Activated T-cell treated with anti-CD3 and anti-CD28 coated beads for 24 hours (primary cell): ENCODE measurements at places on chromosomes 7 and 10.

DNA sequence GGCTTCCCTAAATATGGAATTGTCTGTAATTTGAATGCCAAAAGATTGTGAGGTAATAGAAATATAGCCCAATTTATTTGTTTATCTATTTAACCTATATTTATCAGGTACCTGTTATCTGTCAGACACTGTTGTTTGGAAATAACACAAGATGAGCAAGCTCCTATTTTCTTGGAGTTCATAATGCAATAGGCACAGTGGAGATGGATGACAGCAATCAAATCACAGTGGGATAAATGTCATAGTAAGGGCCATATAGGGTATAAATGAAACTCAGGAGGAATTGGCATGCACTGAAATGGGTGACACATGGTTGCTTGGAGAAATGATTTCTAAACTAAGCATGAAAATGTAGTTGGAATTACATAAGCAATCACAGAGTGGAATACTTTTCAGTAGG lies 761.8 kb upstream of the MBL2 start:
- no peak for DNase-seq

GRCh38 chr10:127267442-127267841 lies 71.1 kb upstream of the INSYN2A start:
- DNase-seq = no peak

DNA sequence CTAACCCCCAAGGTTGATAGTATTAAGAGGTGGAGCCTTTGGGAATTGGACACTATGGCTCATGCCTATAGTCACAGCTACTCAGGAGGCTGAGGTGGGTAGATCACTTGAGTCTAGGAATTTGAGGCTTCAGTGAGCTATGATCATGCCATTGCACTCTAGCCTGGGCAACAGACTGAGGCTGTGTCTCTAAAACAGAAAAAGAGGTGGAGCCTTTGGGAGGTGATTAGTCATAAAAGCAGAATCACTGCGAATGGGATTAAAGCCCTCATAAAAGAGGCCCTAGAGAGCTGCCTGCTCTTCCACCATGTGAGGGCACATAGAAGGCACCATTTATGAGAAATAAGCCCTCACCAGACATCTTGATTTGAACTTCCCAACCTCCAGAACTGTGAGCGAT lies 81.9 kb downstream of the SKAP2 start:
- DNase-seq = no peak

GRCh38 chr7:37433166-37433565 lies 15.5 kb downstream of the ELMO1 start:
- DNase-seq = no peak

DNA sequence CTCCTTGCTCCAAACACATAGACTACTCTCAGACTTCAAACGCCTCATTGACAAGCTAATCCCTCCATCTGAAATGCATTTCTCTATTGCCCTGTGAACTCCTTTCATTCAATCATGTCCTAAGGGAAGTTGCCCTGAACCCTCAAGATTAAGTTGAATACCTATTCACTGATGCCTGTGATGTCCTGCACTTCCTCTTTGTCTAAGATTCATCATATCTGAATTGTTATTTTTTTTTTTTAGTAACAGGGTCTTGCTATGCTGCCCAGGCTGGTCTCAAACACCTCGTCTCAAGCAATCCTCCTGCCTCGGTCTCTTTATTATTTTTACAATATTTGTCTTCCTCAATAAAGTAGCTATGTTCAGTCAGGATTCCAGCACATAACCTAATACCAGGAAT lies 3.2 kb downstream of the PSMA2 start:
- DNase-seq = no peak

GRCh38 chr7:18177815-18178660 lies 150.4 kb upstream of the PRPS1L1 start:
- no peak for DNase-seq

GRCh38 chr10:19719284-19719683 lies 96.9 kb upstream of the PLXDC2 start:
- no peak for DNase-seq

- DNase-seq = no peak
These were observed 128.0 kb downstream of the MAD1L1 start for GRCh38 chr7:2104716-2105115.

DNA sequence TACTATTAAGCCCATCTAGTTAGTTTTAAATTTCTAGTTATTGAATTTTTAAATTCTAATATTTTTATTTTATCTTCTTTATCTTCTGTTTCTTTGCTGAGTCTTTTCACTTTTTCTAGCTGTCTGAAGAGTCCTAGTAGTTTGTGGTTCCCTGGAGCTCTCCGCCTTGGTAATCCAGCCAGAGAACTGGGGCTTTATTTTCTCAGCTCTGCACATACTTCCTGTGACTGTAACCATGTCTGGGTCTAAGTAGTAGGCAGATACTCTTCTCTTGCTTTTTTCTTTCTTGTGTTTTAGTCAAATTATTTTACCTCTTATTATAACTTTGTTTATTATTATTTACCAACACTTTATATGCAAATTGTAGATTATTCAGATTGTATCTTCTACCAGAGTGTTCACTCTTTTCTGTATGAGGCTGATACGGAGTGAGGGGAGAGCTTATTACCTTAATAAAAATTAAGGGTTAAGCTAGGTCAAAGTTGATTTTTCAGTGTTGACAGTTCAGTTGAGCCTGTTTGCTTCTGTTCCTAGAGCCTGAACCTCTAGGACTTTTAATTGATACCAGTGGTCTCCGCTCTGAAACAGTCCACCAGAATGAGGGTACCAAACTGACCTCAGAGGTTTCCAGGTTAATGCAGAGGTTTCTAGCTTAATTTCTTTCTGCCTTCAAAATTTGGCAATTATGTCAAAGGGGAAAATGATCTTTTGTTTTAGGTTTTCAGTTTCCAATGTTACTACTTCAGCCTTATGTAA lies 155.4 kb downstream of the ADK start:
- no peak for DNase-seq

DNA sequence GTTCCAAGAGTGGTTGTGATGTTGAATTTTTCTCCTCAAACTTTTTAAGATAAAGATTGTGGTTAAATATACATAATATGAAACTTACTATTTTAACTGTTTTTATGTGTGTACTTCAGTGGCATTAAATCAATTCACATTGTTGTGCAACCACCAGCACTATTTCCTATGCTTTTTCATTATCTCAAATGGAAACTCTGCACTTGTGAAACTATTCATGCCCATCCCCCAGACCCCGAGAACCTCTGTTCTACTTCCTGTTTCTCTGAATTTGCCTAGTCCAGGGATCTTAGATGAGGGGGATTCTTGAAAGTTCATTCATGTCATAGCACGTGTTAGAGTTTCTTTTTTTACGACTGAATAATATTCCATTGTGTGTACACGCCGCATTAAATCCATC lies 67.0 kb downstream of the WDR37 start:
- no peak for DNase-seq

- no peak for DNase-seq
These were observed 85.1 kb downstream of the SUGCT start for GRCh38 chr7:40219917-40220316.

GRCh38 chr10:71598621-71599055 lies 120.9 kb downstream of the C10orf105 start:
- no peak for DNase-seq

- DNase-seq = no peak
These were observed 292.0 kb upstream of the AOAH start for GRCh38 chr7:37016064-37016878.

DNA sequence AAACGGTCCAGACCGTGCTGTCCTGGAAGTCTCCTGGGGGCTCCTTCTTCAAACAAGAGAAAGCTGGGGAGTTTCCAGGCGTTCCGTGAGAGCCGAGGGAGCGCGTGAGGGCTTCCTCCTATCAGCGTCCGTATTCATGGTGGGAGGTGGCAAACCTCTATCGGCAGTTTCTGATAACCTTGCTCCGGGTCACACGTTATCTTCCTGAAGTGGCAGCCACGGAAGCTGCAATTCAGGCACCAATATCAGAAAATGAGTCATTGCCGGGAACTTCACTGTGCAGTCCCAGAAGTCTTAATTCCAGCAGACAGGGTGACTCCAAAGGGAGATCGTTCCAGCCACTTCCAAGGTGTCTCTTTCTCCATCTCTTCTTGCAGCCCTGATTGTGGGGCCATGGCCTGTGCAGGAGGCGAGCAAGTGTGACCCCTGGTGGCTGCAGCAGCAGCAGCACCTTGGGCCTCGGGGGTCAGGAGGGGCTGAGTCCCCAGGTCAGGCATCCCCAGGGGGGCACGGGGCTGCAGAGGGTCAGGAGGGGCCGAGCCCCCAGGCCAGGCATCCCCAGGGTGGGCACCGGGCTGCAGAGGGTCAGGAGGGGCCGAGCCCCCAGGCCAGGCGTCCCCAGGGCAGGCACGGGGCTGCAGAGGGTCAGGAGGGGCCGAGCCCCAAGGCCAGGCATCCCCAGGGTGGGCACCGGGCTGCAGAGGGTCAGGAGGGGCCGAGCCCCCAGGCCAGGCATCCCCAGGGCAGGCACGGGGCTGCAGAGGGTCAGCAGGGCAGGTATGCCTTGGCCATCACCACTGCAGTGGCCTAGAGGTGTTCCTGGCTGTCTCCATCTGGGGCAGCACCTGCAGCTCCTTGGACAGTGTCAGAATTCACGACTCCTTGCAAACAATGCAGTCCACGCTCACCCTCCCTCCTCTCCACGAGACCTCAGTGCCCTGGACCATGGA lies 538.7 kb downstream of the DNAJB6 start:
- peak; percentile 46 for DNase-seq

DNA sequence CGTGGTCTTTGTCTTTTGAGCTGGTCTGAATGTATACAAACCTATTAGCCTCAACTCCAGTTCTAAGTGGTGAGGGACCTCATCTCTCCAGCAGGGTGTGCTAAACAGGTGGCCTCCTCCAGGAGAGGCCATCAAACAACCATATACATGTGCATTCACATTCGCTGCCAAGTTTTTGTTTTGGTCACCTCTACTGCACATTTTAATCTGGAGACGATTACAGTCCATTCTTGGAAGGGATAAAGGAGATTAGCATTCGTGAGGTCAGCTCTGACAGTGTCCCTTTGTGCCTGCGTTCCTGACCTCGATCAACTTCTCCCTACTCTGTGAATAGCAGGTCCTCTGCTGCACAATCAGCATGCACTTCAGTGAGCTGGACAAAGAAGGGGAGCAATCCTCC lies 60.8 kb downstream of the RHOBTB1 start:
- no peak for DNase-seq

- no peak for DNase-seq
These were observed 71.5 kb upstream of the FAM133B start for GRCh38 chr7:92661651-92662050.

- DNase-seq = no peak
These were observed 202.8 kb upstream of the NOBOX start for GRCh38 chr7:144606261-144606660.

- no peak for DNase-seq
These were observed 99.8 kb downstream of the ATE1 start for GRCh38 chr10:121828045-121828444.

GRCh38 chr10:114571316-114571999 lies 86.6 kb downstream of the ABLIM1 start:
- no peak for DNase-seq

DNA sequence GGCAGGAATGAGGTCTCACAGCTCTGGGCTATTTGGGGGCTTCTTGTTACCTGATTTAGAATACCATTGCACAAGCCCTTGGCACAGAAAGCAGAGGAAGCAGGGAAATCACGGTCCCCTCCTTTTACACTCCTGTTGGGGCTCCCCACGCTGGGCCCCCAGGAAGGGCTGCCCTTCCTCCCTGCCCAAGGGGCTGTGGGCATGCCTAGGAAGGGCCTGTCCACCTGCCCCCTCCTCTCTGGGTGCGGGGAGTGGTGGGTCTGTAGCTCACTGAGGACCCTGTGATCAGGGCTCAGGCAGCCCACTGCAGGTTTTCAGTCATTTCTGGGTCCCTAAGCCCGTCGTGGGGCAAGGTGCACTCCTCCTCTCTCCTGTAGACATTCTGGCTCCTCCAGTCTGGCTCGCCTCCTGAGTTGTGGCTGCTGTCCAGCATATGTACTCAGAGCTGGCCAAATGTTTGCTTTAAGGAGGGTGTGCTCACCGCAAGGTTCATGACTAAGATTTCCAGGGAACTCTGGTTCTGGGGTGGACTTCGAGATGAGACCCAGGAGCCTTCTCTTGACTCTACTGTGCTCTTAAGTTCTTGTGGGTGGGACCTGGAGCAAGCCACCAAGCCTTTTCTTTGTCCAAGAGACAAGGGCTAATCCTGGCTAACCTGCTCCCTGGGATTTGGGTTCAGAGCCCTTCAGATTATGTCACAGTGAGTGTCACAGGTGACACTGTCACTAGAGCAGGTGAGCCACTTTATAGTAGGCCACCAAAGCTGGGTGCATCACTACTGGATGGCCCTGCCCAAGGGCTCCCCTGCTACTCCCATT lies 56.0 kb downstream of the TACR2 start:
- DNase-seq = no peak

DNA sequence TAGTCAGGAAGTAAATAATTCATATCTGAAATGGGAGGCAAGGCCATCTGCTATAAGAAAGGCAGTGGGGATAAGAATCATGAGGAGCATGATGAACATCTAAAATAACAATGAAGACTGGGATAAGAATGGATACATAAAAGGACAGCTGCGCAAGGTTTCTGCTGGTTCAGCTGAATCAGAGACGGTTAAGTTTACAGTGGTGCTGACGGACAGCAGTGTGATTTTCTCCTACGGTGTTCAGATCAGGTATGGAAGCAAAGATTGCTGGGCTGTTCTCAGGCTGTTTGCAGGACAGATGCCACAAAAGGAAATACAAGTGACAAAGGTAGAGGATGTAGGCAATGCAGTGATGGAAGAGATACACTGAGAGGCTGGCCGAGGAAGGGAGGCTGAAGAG lies 8.4 kb downstream of the CYCS start:
- no peak for DNase-seq

GRCh38 chr10:97385565-97385964 lies 15.6 kb downstream of the RRP12 start:
- no peak for DNase-seq

DNA sequence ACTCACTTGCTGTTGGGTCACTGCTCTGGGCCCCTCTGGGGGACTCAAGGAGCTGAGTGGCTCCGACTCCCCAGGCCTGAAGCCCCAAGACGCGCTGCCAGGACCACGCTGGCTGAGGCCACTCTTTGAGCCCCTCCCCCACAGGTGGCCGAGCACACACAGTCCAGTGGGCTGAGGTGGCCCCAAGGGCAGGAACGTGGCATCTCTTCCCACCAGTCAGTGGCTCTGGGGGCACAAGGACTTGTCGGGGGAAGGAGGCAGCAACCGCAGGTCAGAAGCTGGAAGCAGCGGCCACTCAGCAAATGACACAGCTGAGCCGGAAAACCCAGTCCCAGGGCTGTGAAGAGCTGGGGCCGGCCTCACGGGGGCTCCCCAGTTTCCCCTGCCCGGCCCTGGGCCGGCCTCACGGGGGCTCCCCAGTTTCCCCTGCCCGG lies 24.1 kb downstream of the GRIFIN start:
- no peak for DNase-seq
